Activated B cell treated with CpG ODN at 0.5 μM for 24 hours (primary cell): ENCODE measurements at places on chromosomes 6 and 20.

- peaks cover 31% of the 10 kb centered on the region for H3K27me3 ChIP-seq
- DNase-seq: no peak
- H3K4me3 ChIP-seq: no peak overlapping the region
- H3K4me1 ChIP-seq: peaks cover 5% of the 10 kb centered on the region
- H3K27ac ChIP-seq: no peak overlapping the region
Observed at GRCh38 chr20:57743450-57744095, 33.8 kb upstream of the PMEPA1 start.

GRCh38 chr6:112320561-112321318 is 26.4 kb upstream of the RFPL4B start:
- peaks cover 11% of the 10 kb centered on the region for H3K27me3 ChIP-seq
- no peak overlapping the region for H3K27ac ChIP-seq
- no peaks in the 10 kb centered on the region for H3K36me3 ChIP-seq
- H3K4me3 ChIP-seq: no peak overlapping the region
- no peak for DNase-seq
- H3K4me1 ChIP-seq: no peaks in the 10 kb centered on the region

DNA sequence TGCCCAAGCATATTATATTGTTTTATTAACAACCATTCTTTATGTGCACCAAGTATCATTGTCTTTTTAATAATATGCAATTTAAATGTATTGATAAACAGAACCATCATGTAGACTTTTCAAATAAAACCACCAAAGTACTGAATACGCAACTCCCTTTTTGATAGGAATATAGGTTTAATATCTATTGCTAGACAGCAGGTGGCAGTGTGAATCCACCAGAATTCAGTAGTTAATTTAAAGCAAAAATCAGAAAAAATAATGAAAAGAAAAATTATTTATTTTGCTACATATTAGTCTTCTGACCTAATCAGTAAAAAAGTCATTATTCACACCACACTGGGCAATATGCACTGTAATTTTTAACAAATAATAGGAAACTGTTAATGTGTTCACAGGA is 143.7 kb downstream of the KLHL32 start:
- H3K27me3 ChIP-seq: peaks cover 3% of the 10 kb centered on the region
- H3K4me3 ChIP-seq: no peak overlapping the region
- no peak for DNase-seq
- H3K4me1 ChIP-seq: no peaks in the 10 kb centered on the region
- no peak overlapping the region for H3K27ac ChIP-seq

GRCh38 chr6:20318851-20319387 is 82.8 kb upstream of the E2F3 start:
- H3K36me3 ChIP-seq: no peaks in the 10 kb centered on the region
- H3K4me1 ChIP-seq: peaks cover 15% of the 10 kb centered on the region
- peak overlapping the region; percentile 81 for H3K4me3 ChIP-seq
- DNase-seq: no peak

- H3K27me3 ChIP-seq: no peaks in the 10 kb centered on the region
- no peaks in the 10 kb centered on the region for H3K36me3 ChIP-seq
- no peak overlapping the region for H3K4me3 ChIP-seq
- H3K4me1 ChIP-seq: no peaks in the 10 kb centered on the region
- no peak for DNase-seq
Observed at GRCh38 chr6:115783402-115784061, 277.2 kb downstream of the FRK start.

DNA sequence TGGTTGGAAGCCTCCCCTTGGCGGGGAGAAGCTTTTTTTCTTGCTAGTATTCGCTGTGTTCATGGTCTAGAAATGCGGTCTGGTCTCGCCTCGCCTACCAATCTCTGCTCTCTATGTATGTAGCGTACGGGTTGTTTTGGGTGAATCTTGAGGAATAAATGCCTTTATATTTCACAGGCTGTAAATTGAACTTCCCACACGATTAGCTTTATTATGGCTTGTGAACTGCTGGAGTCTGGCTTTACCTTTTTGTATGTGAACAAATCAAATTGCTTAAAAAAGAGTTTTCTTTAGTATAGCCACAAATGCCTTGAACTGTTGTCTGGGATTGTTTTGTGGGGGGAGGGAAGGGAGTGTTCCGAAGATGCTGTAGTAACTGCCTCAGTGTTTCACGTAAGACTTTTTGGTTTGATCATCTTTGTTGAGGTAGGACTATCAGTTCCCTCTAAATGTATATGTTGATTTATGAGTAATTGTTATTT is 2.2 kb downstream of the INSM1 start:
- peaks cover 51% of the 10 kb centered on the region for H3K27me3 ChIP-seq
- no peaks in the 10 kb centered on the region for H3K36me3 ChIP-seq
- H3K27ac ChIP-seq: no peak overlapping the region
- peak overlapping the region; percentile 67 for H3K4me3 ChIP-seq

DNA sequence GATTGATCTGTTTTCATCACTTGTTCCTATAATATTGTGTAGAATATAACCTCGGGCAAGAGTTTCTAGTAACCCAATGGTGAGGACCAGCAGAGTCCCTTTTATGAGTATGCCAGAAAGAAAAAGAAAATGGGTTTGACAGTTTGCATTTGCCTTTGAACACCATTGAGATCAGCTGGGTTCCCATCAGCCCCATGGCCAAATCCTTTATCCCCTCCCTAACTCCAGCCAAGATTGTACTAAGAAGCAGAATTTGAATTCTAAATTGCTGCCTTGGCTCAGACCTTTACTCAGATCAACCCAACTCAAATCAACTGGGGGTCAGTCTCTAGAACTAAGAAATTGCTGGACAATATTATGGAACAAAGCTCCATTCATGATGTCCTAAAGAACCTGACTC is 187.4 kb downstream of the TBC1D7 start:
- no peaks in the 10 kb centered on the region for H3K36me3 ChIP-seq
- peaks cover 3% of the 10 kb centered on the region for H3K27me3 ChIP-seq
- DNase-seq: no peak
- H3K4me3 ChIP-seq: no peak overlapping the region
- peaks cover 2% of the 10 kb centered on the region for H3K4me1 ChIP-seq
- H3K27ac ChIP-seq: no peak overlapping the region

DNA sequence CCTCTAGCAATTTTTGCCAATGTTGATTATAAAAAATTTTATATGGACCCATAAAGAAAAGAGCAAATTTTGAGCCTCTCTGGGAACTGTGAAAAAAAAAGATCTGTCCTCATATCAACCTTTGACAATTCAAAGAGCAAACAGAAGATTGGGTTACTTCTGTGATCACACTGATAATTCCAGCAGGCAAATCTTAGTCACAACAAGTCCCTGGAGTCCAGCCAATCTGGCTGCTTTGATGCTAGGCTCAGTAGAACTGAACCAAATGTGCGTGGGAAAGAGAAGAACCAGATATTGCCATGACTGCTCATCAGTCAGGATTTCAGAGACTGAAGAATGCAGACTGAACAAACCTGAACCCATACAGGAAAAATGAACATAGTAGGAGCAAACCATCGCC is 438.4 kb upstream of the FLRT3 start:
- H3K27me3 ChIP-seq: peaks cover 7% of the 10 kb centered on the region
- H3K36me3 ChIP-seq: no peaks in the 10 kb centered on the region
- DNase-seq: no peak
- no peaks in the 10 kb centered on the region for H3K4me1 ChIP-seq
- no peak overlapping the region for H3K27ac ChIP-seq

DNA sequence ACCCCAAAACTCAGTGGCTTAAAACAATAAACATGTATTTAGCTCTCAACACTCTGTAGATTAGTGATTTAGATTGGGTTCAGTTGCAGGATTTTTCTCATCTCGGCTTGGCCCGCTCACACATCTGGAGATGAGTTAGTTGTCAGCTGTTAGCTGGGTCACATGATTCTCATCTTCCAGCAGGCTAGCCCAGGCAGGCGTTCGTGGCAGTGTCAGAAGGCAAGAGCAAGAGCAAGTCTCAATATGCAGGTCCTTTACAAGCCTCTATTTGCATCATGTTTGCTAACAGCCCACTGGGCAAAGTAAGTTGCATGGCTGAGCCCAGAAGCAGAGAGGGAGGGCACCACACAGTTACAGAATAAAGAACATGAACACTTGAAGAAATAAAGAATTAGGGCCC is 83.6 kb upstream of the MYLIP start:
- H3K4me3 ChIP-seq: no peak overlapping the region
- DNase-seq: no peak
- no peaks in the 10 kb centered on the region for H3K36me3 ChIP-seq
- no peaks in the 10 kb centered on the region for H3K27me3 ChIP-seq
- peaks cover 11% of the 10 kb centered on the region for H3K4me1 ChIP-seq

DNA sequence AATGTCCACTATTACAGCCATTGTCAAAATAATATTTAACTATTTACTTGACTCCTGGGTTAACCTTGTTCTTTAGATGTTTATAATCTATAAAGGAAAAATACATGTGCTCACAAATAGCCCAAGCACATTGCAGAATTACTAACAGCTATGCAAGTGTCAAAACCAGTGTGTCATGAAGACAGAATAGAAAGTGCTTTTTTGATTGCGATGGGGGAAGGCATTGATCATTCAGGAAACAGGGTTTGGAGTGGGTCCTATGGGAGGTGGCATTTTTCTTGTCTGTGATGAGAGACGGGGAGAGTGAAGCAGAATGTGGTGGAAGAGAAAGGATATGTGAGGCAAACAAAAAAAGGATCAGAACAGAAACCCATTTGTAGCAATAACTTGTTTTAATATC is 1.0 kb upstream of the AGPAT4 start:
- H3K36me3 ChIP-seq: no peaks in the 10 kb centered on the region
- peaks cover 11% of the 10 kb centered on the region for H3K27me3 ChIP-seq
- no peak overlapping the region for H3K27ac ChIP-seq
- peak overlapping the region; percentile 5 for H3K4me3 ChIP-seq

GRCh38 chr6:147933224-147933623 is 409.4 kb upstream of the SASH1 start:
- H3K4me3 ChIP-seq: no peak overlapping the region
- H3K36me3 ChIP-seq: no peaks in the 10 kb centered on the region
- H3K27me3 ChIP-seq: no peaks in the 10 kb centered on the region
- no peak for DNase-seq
- no peak overlapping the region for H3K27ac ChIP-seq
- no peaks in the 10 kb centered on the region for H3K4me1 ChIP-seq

GRCh38 chr6:21110684-21111083 is 482.9 kb upstream of the SOX4 start:
- H3K36me3 ChIP-seq: peaks cover 5% of the 10 kb centered on the region
- DNase-seq: no peak
- H3K4me1 ChIP-seq: peaks cover 28% of the 10 kb centered on the region

DNA sequence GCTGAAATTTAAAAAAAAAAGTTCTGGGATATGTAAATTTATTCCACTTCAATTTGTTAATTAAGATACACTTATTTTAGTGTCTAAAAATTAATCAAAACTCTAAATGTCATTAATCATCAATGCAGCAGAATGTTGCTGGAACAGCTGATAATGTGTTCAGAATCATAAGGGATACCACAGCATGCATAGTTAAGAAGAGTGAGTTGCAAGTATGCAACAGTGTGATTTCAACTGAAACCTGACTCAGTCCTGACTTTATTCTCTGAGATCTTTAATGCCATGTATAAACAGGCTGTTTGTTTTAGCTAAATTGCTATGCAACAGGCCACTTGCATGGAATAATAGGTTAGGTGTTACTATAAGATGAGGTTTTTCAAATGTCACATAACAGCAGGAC is 1.4 kb downstream of the GRIK2 start:
- no peak overlapping the region for H3K4me3 ChIP-seq
- peaks cover 65% of the 10 kb centered on the region for H3K27me3 ChIP-seq
- DNase-seq: no peak
- no peaks in the 10 kb centered on the region for H3K36me3 ChIP-seq

GRCh38 chr6:84309336-84309735 is 81.9 kb upstream of the CEP162 start:
- H3K27ac ChIP-seq: no peak overlapping the region
- H3K36me3 ChIP-seq: no peaks in the 10 kb centered on the region
- no peak overlapping the region for H3K4me3 ChIP-seq
- H3K27me3 ChIP-seq: no peaks in the 10 kb centered on the region

- H3K36me3 ChIP-seq: no peaks in the 10 kb centered on the region
- no peak for DNase-seq
- H3K27me3 ChIP-seq: no peaks in the 10 kb centered on the region
- H3K4me1 ChIP-seq: peaks cover 34% of the 10 kb centered on the region
- no peak overlapping the region for H3K27ac ChIP-seq
- no peak overlapping the region for H3K4me3 ChIP-seq
Observed at GRCh38 chr20:64109831-64110391, 2.5 kb upstream of the NPBWR2 start.

GRCh38 chr6:108587258-108588059 is 26.7 kb downstream of the FOXO3 start:
- H3K36me3 ChIP-seq: no peaks in the 10 kb centered on the region
- H3K27ac ChIP-seq: no peak overlapping the region
- DNase-seq: no peak
- peaks cover 67% of the 10 kb centered on the region for H3K4me1 ChIP-seq
- no peaks in the 10 kb centered on the region for H3K27me3 ChIP-seq

GRCh38 chr6:13251242-13251641 is 77.1 kb downstream of the TBC1D7 start:
- H3K4me1 ChIP-seq: peaks cover 41% of the 10 kb centered on the region
- H3K27ac ChIP-seq: no peak overlapping the region
- H3K4me3 ChIP-seq: no peak overlapping the region

DNA sequence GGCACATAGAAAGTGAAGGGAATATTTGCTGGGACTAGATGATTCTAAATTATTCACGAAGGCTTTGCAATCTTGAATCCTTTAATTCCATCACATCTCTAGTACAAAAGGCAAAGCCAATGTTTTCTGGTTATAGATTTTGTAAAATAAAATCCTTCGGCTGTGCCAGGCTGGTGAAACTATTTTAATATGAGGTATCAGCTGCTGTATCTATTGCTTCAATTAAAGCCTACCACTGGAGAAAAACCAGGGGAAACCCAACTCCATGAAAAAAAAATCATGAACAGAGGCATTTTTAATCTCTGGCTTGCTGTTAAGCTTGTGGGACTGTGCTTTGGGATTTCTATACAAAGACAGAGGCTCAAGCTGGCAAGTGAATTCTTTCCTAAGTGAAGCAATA is 271.8 kb downstream of the QKI start:
- H3K4me1 ChIP-seq: peaks cover 22% of the 10 kb centered on the region
- DNase-seq: no peak
- H3K27ac ChIP-seq: no peak overlapping the region
- H3K36me3 ChIP-seq: no peaks in the 10 kb centered on the region

- no peak overlapping the region for H3K4me3 ChIP-seq
- H3K27me3 ChIP-seq: no peaks in the 10 kb centered on the region
- DNase-seq: no peak
- no peaks in the 10 kb centered on the region for H3K36me3 ChIP-seq
- H3K27ac ChIP-seq: no peak overlapping the region
- H3K4me1 ChIP-seq: peaks cover 13% of the 10 kb centered on the region
Observed at GRCh38 chr6:41177287-41177686, 14.4 kb upstream of the TREM2 start.

GRCh38 chr6:82951389-82951788 is 114.3 kb downstream of the UBE3D start:
- H3K36me3 ChIP-seq: peaks cover 37% of the 10 kb centered on the region
- H3K27me3 ChIP-seq: no peaks in the 10 kb centered on the region
- no peak overlapping the region for H3K27ac ChIP-seq
- no peak overlapping the region for H3K4me3 ChIP-seq

- no peaks in the 10 kb centered on the region for H3K27me3 ChIP-seq
- no peak overlapping the region for H3K27ac ChIP-seq
- H3K4me1 ChIP-seq: no peaks in the 10 kb centered on the region
- no peaks in the 10 kb centered on the region for H3K36me3 ChIP-seq
Observed at GRCh38 chr20:42150230-42150629, 532.1 kb upstream of the CHD6 start.
